GM23338 (cell line): ENCODE measurements at places on chromosomes 4 and X. TPM values are rescaled to one million over a fixed set of nuclear protein-coding genes. Genes with fewer than 3 reads are reported as not detected.

DNA sequence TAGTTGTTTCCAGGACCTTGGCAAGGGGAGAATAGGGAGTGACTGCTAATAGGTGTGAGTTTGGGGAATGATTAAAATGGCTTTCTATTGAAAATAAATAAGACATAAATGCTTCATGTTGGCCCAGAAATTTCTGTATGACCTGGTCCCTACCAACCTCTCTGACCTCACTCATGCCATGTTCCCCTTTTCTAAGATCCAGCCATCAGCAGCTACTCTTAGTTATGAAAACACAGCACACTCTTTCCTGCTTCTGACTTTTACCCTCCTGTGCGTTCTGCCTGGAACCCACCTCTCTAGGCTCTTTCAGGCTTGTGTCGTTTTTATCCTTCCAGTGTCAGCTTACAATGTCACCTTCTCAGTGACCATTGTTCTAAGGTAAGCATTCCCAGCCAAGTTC is 14.8 kb upstream of the CXCL5 start:
- H3K36me3 ChIP-seq, result no peaks in the 10 kb centered on the region; the same call in 1 of the 2 replicates
- DNase-seq, result no peak
- no peaks in the 10 kb centered on the region for H3K27me3 ChIP-seq
- H3K4me1 ChIP-seq, result peaks cover 19% of the 10 kb centered on the region
- no peak overlapping the region for H3K27ac ChIP-seq

DNA sequence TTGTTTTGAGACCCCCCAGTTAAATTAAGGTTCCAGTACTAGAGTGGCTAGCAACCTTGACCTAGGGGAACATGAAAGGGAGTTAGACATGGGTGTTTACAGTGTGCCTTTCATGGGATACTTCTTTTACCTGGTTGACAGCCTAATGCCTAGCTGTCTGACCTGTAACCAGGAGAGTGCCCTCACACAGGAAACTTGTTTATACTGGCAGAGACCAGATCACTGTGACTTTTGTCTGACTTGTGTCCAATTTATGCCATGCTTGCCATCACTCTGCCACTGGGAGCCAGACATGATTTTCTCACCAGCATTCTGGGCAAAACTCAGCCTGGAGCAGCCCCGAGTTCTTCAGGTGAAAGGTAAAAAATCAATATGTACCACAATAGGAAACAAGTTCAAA is 305.9 kb downstream of the CHIC1 start:
- H3K27ac ChIP-seq, result no peak overlapping the region
- H3K4me3 ChIP-seq, result no peak overlapping the region

GRCh38 chr4:65296246-65296645 is 374.0 kb downstream of the EPHA5 start:
- H3K27me3 ChIP-seq, result no peaks in the 10 kb centered on the region
- H3K36me3 ChIP-seq, result no peaks in the 10 kb centered on the region
- no peak overlapping the region for H3K27ac ChIP-seq
- DNase-seq, result no peak
- H3K4me1 ChIP-seq, result no peaks in the 10 kb centered on the region
- no peak overlapping the region for H3K4me3 ChIP-seq

DNA sequence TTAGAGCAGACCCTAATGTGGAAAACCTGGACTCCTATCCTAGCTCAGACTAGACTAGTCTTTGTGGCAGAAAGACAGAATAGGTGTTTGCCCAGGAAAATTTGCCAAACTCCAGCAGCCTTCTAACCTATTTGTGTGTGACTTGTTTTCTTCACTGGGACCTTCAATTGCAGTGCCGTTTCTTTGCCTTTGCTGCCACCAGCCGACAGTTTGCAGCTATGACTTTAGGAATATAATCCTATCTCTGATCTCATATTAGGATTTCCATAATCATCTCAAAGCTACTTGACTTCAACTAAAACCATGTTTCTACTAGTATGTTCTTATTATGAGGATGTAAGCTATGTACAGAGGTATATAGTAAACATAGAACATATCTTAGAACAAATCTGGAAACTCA is 60.2 kb upstream of the PGAM4 start:
- H3K4me3 ChIP-seq, result no peak overlapping the region
- no peaks in the 10 kb centered on the region for H3K4me1 ChIP-seq
- DNase-seq, result peak; percentile 31
- no peaks in the 10 kb centered on the region for H3K36me3 ChIP-seq

DNA sequence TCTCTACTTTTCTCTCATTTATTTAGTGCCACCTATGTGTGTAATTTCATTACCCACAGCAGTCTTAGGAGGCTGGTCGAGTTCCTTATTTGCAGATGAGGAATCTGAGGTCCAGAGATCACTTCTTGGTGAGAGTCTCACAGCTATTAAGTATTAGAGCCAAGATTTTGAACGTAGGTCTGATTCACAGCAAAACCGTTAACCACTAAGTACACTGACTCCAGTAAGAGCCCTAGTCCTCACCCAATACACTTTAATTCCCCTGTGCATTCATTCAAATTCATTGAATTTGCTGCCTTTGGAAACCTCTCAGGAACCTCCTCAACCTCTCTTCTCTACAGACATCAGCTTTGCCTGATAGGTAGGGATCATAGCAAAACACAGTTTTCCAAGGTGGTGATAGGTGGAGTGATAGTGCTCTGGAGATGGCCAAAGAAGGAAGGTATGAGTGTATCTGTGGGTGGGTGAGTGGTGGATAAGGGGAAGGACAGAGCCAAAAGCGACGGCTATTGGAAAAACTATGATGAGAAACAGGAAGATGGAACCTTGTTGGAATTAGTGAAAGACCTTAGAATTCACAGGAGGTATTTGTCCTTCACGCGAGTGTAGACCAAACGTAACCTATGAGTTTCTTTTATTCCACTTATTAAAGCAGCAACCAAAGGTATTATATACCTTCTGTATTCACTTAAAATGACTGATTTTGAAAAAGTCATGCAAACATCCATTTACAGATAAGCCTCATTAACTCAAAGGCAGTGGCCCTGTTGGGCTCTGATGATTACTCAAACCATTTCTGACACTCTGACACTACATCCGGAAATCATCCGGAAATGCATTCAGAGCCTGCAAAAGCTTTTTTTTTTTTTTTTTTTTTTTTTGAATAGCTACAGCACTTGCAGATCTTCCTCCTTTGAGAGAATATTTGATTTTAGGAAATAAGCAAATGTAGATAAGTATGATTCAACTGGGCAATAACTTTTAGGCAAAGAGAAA is 6.3 kb downstream of the FMR1 start:
- H3K27ac ChIP-seq, result no peak overlapping the region
- no peak overlapping the region for H3K4me3 ChIP-seq
- H3K27me3 ChIP-seq, result no peaks in the 10 kb centered on the region
- DNase-seq, result no peak
- peaks cover 42% of the 10 kb centered on the region for H3K4me1 ChIP-seq

DNA sequence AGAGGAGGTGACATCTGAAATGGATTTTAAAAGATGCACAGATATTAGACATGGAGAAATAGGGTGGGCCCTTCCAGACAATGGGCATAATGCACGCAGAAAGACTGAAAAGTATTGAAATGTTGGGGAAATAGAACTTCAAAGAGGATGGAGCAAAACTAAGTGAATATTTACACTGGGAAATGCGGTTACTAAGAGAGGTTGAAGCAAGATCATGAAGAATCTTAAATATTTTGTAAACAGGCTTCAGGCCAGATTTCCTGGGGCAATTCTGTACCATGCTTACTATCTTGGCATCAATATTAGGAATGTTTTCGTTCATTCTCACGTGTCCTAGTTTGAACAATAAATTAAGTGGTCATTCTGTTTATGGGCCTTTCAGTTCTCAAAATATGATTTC is 216.3 kb downstream of the ADAMTS3 start:
- H3K27ac ChIP-seq, result no peak overlapping the region
- no peak overlapping the region for H3K4me3 ChIP-seq
- H3K4me1 ChIP-seq, result no peaks in the 10 kb centered on the region
- no peaks in the 10 kb centered on the region for H3K36me3 ChIP-seq
- H3K27me3 ChIP-seq, result no peaks in the 10 kb centered on the region

DNA sequence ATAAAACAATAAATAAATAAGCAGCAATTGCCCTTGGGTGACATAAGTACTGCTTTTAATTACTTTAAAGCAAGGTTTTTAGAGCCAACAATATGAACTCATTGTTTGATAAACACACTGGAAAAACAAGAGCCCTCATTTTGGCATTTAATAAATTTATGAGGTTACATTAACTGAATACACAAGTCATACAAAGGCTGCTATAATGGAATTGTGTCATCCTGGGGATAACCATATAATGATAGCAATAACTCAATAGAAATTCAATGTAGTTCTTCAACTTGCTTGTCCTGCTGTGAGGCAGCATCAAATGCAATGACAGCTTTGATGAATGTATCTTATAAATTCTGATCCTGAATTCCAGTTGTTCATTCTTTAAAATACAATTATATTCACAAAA is 1512.5 kb downstream of the STIM2 start:
- H3K27ac ChIP-seq, result no peak overlapping the region
- no peaks in the 10 kb centered on the region for H3K36me3 ChIP-seq
- no peaks in the 10 kb centered on the region for H3K4me1 ChIP-seq
- no peak for DNase-seq
- no peaks in the 10 kb centered on the region for H3K27me3 ChIP-seq

GRCh38 chrX:131801066-131801465 is 222.0 kb upstream of the STK26 start:
- no peaks in the 10 kb centered on the region for H3K27me3 ChIP-seq
- H3K4me1 ChIP-seq, result no peaks in the 10 kb centered on the region
- peaks cover 8% of the 10 kb centered on the region; the same call in 1 of the 2 replicates for H3K36me3 ChIP-seq
- no peak overlapping the region for H3K4me3 ChIP-seq

- no peaks in the 10 kb centered on the region for H3K36me3 ChIP-seq
- no peaks in the 10 kb centered on the region for H3K4me1 ChIP-seq
- peak; percentile 12 for DNase-seq
- no peak overlapping the region for H3K27ac ChIP-seq
Measured at GRCh38 chr4:179313823-179314222, 1871.6 kb upstream of the AGA start.

DNA sequence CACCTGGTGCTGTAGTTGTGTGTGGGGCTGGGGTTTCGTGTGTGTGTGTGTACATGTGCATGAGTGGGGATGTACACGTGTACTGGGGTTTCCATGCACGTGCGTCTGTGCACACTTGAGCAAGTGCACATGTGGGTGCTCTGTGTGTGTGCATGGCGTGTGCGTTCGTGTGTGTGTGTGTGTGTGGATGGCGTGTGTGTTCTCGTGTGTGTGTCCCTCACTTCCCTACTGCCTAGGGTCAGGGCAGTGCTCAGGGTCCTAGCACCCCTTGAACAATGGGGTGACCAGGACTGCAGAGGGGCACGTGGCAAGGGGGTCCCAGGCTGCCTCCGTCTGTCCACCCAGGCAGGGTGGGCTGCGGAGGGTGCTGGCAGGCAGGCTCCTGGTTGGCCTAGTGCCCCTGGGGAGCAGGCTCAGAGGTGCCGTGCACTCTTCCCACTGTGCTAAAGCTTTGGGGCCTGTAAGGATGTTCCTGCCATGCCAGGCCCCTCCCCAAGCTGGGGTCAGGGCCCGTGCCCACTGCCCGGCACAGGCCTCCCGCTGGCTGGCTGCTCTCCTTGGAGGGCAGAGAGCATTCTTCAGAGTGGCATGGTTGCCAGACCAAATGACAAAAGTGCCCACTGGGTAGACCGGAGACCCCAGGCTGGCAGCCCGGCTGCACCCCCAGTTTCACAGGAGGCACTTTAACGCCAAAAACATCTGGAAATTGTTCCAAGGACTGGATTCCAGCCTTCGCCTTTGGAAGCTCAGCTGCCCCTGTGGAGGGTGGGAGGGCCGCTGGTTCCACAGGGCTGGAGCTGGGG is 29.1 kb downstream of the FGFRL1 start:
- H3K36me3 ChIP-seq, result no peaks in the 10 kb centered on the region
- no peaks in the 10 kb centered on the region for H3K4me1 ChIP-seq
- H3K4me3 ChIP-seq, result no peak overlapping the region
- H3K27ac ChIP-seq, result no peak overlapping the region

GRCh38 chr4:173912384-173912783 is 371.1 kb downstream of the FBXO8 start:
- no peak overlapping the region for H3K27ac ChIP-seq
- H3K36me3 ChIP-seq, result no peaks in the 10 kb centered on the region
- no peaks in the 10 kb centered on the region for H3K27me3 ChIP-seq
- DNase-seq, result no peak
- no peaks in the 10 kb centered on the region for H3K4me1 ChIP-seq

DNA sequence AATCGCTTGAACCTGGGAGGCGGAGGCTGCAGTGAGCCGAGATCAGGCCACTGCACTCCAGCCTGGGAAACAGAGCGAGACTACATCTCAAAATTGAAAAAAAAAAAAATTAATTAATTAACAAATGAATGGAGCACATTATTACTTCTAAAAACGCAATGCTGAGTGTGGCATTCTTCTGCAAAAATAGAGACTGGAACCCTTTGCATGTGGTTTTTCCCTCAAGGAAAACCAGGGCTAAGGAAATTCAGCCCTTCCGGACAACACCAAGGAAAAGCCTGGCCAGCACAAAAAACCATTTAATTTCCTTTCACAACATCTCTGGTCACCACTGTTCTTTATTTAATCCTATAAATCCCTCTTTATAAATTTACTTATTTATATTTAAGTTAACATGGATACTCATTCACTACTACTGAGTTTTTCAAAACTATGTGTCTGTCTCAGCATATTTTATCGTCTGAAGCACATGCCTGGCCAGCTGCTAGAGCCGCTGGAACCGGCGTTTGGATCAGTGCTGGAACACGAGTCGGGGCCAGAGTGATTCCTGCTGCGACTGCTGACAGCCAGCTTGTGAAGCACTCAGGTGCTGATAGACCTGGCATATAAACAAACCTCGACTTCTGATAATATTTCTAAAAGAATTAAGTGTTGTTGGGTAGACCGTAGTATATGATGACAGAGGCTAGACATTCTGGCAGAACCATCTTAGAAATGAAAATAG is 84.5 kb upstream of the WWC2 start:
- H3K27ac ChIP-seq, result no peak overlapping the region
- peak; percentile 8 for DNase-seq
- no peaks in the 10 kb centered on the region for H3K4me1 ChIP-seq
- no peaks in the 10 kb centered on the region for H3K36me3 ChIP-seq
- H3K27me3 ChIP-seq, result no peaks in the 10 kb centered on the region
- H3K4me3 ChIP-seq, result no peak overlapping the region

- no peak overlapping the region for H3K27ac ChIP-seq
- no peaks in the 10 kb centered on the region for H3K36me3 ChIP-seq
Measured at GRCh38 chr4:73803213-73803612, 33.3 kb upstream of the CXCL6 start.

GRCh38 chrX:10102046-10102704 is 54.6 kb upstream of the CLCN4 start:
- no peak overlapping the region for H3K4me3 ChIP-seq
- no peak overlapping the region for H3K27ac ChIP-seq
- no peaks in the 10 kb centered on the region for H3K36me3 ChIP-seq
- no peak for DNase-seq
- H3K4me1 ChIP-seq, result no peaks in the 10 kb centered on the region

The LINC00632 gene
- total RNA-seq, result 10.9 and 23.5 TPM in 2 replicates

The FAM53A gene
- total RNA-seq, result 1.6 and 3.1 TPM in 2 replicates

The HERC6 gene
- 6.5 and 7.3 TPM in 2 replicates for total RNA-seq

The APLN gene
- total RNA-seq, result 0.16 and 0.49 TPM in 2 replicates

The SYNPO2 gene
- 3.1 and 3.4 TPM in 2 replicates for total RNA-seq

The ARX gene
- total RNA-seq, result not detected in 2 replicates

The EMCN gene
- not detected in 2 replicates for total RNA-seq

The DCX gene
- 2.4 and 3.0 TPM in 2 replicates for total RNA-seq
